ENCODE measurements at places on chromosomes 5 and 9. TPM values are rescaled to one million over a fixed set of nuclear protein-coding genes. Genes with fewer than 3 reads are reported as not detected.

SCGB3A1 gene
- total RNA-seq = 78.4 TPM

PCDHB14 gene
- total RNA-seq = 12.8 TPM

ANKRD20A1 gene
- 1.5 TPM for total RNA-seq

SPACA9 gene
- 4.6 TPM for total RNA-seq

SLC6A19 gene
- total RNA-seq = not detected

PTGDS gene
- 11.4 TPM for total RNA-seq

IQGAP2 gene
- total RNA-seq = 15.7 TPM

SVEP1 gene
- 59.7 TPM for total RNA-seq

FOXI1 gene
- not detected for total RNA-seq

C5orf52 gene
- total RNA-seq = not detected

ARHGEF37 gene
- 17.9 TPM for total RNA-seq

ERCC8 gene
- total RNA-seq = 10.9 TPM

SLIT3 gene
- 76.3 TPM for total RNA-seq

TMEM232 gene
- 4.6 TPM for total RNA-seq

SPINK4 gene
- not detected for total RNA-seq

FOXD4L3 gene
- not detected for total RNA-seq

CTXN3 gene
- total RNA-seq = not detected

LCN10 gene
- total RNA-seq = 3.9 TPM

RFX3 gene
- total RNA-seq = 7.8 TPM

SPINK13 gene
- not detected for total RNA-seq

ARL14EPL gene
- total RNA-seq = not detected

PIP5K1B gene
- 1.1 TPM for total RNA-seq

PCDHA11 gene
- 1.9 TPM for total RNA-seq

ZNF883 gene
- total RNA-seq = 1.2 TPM

PBX3 gene
- 72.2 TPM for total RNA-seq

IL33 gene
- 145 TPM for total RNA-seq

ADRA1B gene
- total RNA-seq = 3.4 TPM

TMEM252 gene
- not detected for total RNA-seq

CCNO gene
- not detected for total RNA-seq

CEL gene
- 0.35 TPM for total RNA-seq

CCDC112 gene
- total RNA-seq = 19.9 TPM

POLK gene
- 64.4 TPM for total RNA-seq

TXNDC8 gene
- total RNA-seq = not detected

NRG2 gene
- 5.2 TPM for total RNA-seq

MYMK gene
- not detected for total RNA-seq
